ENCODE measurements at places on chromosomes 5 and 9.

GRCh38 chr5:139734539-139734916, 61.1 kb upstream of the PSD2 start:
- no peak for DNase-seq

- DNase-seq: peak; percentile 46
Measured at GRCh38 chr9:74497748-74498620, 849 bp downstream of the RORB start.

DNA sequence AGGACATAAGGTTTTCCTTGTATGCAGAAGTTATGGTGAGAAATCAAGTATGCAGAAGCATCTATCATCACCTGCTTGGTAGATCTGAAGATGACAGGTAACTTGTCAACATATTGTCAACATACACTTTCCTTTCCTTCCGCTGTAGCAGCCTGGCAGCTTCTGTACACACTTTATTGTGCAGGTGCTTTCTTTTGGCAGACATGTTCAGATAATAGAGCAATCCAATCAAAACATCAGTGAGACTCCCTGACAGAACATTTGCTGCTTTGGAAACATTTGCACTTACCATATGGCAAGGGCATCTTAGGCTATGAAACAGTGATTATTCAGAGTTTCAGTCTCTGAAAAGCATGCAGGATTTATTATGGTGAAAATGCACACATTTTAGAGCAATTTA, 161.1 kb upstream of the CDH12 start:
- DNase-seq: no peak

- no peak for DNase-seq
Measured at GRCh38 chr9:4540425-4540824, 50.2 kb downstream of the SLC1A1 start.

DNA sequence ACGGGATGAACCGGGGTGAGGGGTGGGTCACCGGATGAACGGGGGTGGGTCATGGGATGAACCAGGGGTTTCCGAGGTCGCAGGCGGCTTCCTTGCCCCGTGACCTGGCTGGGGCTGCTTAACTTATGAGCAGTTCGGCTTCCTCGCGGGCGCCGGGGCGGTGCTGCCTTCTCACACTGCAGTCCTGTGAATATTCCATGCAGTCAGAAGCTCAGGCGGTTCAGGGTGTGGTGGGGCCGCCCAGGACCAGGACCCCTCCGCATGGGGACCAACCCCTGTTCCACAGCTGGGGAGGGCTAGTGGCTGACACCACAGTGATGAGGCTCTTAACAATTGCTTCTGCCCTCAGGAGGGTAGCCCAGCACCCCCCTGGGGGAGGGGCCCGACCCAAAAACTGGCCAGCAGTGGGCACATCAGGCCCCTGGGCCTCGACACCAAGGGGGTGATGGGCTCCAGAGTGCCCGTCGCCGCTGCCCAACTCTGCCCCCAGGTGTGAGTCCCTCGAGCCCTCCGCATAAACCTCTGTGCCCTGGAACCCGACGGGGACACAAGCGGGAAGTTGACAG, 30.9 kb upstream of the SLC9A3 start:
- no peak for DNase-seq

DNA sequence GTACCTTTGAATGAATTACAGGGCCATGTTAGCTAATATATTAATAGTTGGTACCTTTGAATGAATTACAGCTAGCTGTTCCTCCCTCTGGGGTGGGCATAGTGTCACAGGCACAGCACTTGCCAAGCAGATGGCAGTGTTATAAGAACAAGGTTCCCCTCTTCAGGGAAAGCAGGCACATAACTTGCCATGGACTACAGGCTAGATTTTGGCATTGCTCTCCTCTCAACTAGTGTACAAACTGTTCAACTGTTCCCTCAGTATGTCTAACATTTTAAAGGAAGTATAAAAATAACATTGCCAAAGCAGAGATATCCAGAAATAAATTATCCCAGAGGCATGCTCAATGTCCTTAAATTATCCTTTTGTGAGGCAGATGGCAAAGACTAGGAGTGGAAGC, 33.7 kb downstream of the ABITRAM start:
- DNase-seq: no peak

- no peak for DNase-seq
Measured at GRCh38 chr5:172919525-172920446, 39.4 kb upstream of the RPL26L1 start.

- DNase-seq: peak; percentile 73
Measured at GRCh38 chr5:177447611-177448243, 1.1 kb downstream of the PRR7 start.

GRCh38 chr5:109063223-109063622, 315.5 kb downstream of the FER start:
- no peak for DNase-seq

- DNase-seq: peak; percentile 54
Measured at GRCh38 chr9:4299005-4299795, 668 bp downstream of the GLIS3 start.

Data from neuronal stem cell (in vitro differentiated cells).